ENCODE measurements at places on chromosomes 2 and 18.

DNA sequence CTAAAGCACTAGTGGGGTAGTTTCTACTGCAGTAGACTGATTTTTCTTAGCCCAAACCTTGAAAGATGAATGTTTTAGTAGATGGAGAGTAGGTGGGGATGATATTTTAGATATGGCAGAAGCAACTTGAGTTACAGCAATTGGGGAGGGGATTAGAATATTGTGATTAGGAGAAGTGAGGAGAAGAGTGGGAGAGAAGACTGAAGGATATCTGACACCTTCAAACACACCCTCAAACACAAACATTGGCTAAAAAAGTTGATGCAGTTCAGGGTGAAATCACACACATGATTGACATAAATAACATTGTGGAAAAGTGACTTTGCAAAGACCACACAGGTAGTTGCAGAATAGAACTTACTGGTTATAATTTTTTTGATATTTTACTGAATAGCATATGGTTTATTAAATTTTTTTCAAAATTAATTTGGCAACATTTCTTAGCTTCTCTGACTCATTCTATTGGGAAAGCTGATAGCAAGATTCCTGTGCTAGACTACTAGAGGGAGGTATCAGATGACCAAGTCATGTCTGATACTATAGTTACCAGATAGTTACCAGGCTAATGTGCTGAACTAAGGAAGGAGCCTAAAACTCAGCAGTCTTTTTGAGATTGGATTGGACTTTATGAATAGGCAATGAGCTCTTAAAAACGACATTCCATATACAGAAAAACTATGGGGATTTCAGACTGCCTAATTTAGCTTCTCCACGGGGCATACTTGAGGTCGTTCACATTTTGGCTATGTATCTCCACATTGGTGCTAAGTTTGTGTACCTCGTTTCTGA is 73.0 kb downstream of the ACTR3 start:
- no peak for DNase-seq

DNA sequence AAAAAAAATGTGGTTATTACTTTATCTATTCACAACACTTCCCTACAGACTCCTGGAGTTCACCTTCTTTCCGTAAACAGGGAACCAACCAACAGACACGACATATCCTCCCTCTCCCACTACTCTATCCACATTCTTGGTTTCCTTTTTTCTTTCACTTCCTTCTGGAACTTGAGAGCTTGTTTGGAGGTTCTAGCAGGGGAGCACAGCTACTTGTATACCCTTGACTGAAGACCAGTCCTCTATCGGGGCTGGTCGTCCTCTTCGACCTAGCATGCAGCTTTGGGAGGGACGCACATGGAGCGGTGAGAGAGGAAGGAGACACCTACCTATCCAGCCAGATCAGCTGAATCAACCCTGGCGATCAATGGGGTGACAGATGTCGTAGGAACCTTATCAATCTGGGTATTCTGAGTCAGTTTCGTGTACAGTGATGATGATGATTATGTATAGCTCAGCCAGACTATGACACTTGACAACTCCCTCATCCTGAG is 43.5 kb upstream of the MSH2 start:
- DNase-seq = no peak

DNA sequence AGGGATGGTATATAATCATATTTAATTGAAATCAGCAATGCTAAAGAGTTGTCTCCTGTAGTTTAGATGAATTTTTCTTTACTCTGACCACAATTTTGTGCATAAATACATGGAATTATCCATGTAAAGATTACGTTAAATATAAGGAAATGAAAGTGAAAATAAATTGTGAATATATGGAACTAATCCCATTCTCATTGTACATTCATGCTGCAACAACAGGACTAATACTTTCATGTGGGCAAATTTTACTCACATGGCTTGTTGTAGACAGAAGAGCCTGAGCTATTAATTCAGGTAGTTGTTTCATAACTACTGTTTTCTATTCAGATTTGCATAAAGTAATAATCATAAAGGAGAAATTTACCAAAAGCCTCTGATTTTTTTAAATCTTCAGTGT is 357.8 kb downstream of the ARHGAP15 start:
- DNase-seq = no peak

DNA sequence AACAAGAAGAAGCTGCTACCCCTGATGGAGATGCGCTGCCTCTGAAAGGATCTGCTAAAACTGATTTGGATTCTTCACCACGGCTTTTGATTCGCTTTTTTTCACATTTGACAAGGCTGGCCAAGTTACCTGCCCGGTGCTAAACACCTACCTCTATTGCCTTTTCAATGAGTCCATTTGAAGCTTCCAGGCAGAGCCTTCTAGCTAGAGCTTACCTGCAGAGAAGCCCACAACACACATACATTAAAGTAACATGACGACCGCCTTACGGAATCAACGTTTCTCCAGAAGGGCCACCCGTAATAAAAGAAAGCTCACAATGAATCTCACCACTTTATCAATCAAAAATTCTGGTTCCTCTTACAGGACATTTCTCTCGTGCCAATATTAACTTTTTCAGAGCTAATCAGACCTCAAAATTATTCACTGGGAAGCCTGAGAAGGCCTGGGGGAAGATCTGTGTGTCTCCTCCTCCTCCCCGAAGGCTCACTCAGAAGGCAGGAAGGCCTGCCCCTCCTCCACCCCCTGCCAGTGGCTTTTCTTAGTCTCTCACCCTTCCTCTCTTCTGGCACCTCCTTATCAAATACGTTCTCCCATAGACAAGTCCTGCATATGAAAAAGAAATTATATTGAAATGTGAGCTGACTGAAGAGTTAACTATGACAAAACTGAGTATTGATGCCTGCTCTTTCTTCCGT is 171.0 kb downstream of the DNER start:
- no peak for DNase-seq

GRCh38 chr2:193679847-193680246 is 1485.1 kb upstream of the TMEFF2 start:
- no peak for DNase-seq

DNA sequence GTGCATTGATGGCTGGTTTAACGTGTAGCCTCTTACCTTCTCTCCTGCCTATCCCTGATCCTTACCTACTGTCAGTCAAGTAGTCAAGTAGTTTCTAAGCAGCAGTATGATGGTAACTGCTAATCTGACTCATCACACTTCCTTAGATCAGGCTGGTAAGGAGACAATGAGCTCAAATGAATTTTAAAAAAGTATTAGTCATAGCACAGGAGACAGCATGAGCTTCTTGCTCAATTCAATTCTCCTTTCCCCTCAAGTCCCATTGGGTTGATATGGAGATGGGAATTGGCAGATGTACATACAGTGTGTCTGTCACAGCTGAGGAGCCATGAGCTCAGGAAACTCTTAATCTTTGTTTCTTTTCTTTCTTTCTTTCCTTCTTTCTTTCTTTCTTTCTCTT is 799.7 kb downstream of the LRP1B start:
- DNase-seq = no peak

DNA sequence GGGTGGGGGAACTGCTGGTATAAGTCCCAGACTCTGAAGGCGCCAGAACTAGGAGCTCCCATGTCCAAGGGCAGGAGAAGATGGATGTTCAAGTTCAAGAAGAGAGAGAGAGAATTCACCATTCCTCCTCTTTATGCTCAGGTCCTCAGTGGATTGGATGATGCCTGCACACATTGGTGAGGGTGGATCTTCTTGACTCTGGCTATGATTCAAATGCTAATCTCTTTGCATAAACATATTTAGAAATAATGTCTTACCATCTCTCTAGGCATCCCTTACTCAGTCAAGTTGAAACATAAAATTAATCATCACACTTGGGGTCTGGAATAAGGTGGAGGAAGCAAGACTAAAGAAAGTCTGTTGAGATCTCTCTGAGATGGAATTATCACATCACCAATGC is 210.6 kb upstream of the CHST9 start:
- DNase-seq = no peak

DNA sequence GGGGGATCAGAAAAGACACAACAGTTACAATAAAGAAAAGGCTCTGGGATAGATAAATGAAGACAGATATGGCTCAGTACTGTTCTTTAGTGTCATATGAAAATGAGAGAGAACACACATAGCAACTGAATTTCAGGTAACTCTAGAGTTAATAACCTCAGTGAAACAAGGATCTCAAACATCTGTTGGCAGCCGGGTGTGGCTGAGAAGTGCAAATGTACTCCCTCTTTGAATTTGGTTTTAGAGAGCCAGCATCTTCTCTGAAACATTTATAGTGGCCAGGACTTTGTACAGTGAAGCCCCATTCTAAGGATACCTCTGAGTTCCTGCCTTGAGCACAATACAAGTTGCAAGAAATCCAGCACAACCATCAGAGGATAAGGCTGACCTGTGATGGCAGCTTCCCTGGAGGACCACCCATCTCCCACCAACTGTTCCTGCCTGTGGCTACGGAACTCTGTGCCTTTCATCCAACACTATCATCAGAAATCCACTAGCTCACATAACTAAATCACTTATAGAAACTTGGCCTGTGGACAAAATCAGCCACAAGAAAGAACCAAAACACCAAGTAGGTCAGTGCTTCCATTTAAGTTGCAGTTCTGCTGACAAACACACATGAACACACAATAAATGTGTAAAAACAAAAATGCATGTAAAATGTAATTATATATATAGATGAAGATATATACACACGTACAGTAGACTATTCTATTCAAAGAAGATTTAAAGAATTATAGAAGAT is 37.3 kb upstream of the PEX13 start:
- no peak for DNase-seq

DNA sequence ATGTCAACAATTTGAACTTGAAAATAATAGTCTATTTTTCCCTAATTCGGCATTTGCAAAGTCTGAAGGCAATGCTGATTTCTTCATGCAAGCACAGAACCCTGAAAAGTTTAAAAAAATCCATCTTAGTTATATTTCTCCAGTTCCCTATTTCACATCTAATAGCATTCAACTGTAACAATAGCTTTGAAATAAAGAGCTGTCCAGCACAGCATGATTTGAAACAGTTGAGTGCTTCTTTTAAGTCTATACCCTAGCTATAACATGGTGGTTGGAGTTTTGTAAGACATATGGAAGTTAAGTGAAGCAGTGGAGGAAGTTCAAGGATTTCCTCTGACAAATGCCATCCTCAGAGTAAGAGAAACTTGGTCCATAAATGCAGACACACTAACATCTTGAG is 691.9 kb downstream of the ERBB4 start:
- no peak for DNase-seq

DNA sequence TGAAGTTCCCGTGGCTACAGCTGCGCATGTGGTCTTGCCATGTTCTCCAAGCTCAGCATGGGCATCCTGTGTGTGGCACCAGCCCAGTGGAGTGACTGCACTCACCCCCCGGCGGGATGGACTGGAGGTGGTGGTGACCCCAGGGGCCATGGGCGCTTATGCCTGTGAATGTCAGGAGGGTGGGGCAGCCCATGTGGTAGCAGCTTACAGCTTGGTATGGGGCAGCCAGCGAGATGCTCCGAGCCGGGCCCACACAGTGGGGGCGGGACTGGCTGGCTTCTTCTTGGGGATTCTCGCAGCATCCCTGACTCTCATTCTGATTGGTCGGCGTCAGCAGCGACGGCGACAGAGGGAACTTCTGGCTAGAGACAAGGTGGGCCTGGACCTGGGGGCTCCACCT is 25.6 kb downstream of the SEMA4F start:
- no peak for DNase-seq

DNA sequence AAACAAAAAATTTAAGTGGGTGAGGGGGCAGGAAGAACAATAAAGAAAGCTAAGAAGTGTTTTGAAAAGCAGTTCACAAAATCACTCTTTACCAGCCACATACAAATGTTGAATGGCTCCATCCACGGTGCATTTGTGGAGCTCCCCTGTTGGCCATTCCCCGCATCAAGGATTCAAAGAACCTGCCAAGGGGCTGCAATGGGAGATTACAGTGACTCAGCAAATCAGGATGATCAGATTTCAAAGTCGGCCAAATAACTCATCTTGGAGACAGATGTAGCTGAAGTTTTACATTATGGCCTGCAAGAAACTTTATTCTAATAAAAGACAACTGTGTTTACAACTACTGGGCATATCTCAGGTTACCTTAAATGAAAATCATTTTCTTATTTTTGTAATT is 26.9 kb downstream of the COL4A3 start:
- DNase-seq = no peak

GRCh38 chr2:160970052-160970965 is 189.9 kb upstream of the TANK start:
- peak; percentile 12 for DNase-seq

- peak; percentile 3 for DNase-seq
Measured at GRCh38 chr2:160613466-160614153, 120.0 kb upstream of the RBMS1 start.

DNA sequence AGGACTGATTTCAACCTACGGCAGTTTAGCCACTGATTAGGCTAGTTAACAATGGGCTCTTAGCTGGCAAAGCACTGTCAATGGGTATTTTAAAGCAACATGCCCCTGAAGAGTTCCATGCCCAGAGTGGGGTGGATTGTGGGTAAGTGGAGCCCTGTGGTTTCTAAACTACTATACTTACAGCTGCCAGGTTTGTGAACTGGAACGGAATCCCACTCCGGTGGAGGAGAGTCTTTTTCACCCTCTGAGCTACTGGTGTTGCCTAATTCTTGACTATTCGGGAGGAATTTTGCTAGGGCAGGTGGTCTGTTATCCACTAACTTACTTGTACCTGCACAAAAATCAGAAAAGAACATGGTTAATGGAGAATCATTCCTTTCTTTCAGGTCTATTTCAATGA is 52.6 kb downstream of the ZAP70 start:
- no peak for DNase-seq

DNA sequence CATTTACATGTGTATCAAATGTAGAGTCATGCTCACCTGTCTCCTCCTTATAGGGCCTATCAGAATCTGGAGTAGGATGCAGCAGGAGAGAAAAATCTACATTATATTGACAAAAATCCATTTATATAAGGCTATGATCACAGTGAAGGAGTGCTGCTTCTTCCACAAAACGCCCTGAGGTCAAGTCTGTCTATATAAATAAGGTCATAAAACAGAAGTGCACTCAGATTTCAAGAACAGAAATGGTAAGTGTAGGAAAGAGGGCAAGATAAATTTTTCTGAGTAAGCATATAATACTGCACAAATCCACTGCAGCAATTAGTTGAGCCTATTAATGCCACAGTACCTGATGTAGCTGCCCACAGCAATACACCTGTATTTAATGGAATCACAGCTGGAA is 51.8 kb downstream of the COL5A2 start:
- DNase-seq = no peak

DNA sequence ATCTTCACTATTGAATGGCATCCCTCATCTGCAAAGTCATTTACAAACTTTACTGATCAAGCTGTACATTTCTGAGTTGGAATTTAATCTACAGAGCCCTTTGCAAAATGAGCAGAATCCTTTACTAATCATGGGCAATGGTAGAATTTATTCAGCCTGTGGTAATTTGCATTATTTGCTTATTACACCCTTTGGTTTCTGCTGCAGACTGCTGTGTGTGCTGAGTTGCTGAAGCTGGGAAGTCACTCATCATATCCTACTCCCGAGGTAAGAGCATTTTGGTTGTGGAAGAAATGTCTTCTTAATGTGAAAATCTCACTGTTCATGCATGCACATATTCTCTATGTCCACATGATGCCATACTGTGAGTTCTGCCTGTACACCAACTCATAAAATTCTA is 357.4 kb upstream of the SLC39A10 start:
- DNase-seq = no peak

- DNase-seq = peak; percentile 53
Measured at GRCh38 chr2:195575879-195576401, 81.1 kb upstream of the SLC39A10 start.

GRCh38 chr2:143347271-143347695 is 218.1 kb downstream of the ARHGAP15 start:
- no peak for DNase-seq

- no peak for DNase-seq
Measured at GRCh38 chr2:45720210-45720609, 68.7 kb downstream of the PRKCE start.

- DNase-seq = no peak
Measured at GRCh38 chr18:48051945-48052840, 121.7 kb upstream of the SMAD2 start.
